ENCODE measurements at places on chromosomes 3 and 15. TPM values are rescaled to one million over a fixed set of nuclear protein-coding genes. Genes with fewer than 3 reads are reported as not detected.

Gene SLC12A8
- 1.5 TPM for polyA plus RNA-seq

Gene CNBP
- polyA plus RNA-seq: 537 TPM

Gene ITGB5
- 13.8 TPM for polyA plus RNA-seq

Gene METTL6
- 14.5 TPM for polyA plus RNA-seq

Gene CLDN16
- not detected for polyA plus RNA-seq

Gene EPHB3
- 25.1 TPM for polyA plus RNA-seq

Gene FRG2C
- not detected for polyA plus RNA-seq

Gene ARL14
- 4.3 TPM for polyA plus RNA-seq

Gene FETUB
- polyA plus RNA-seq: 0.63 TPM

Gene IGSF11
- not detected for polyA plus RNA-seq

Gene HGD
- polyA plus RNA-seq: 10.8 TPM

Gene GABRR3
- not detected for polyA plus RNA-seq

Gene MORC1
- not detected for polyA plus RNA-seq

Gene SPTBN5
- 2.9 TPM for polyA plus RNA-seq

Gene CSPG5
- 0.19 TPM for polyA plus RNA-seq

Gene AP2M1
- 220 TPM for polyA plus RNA-seq

Gene ROPN1
- 0.15 TPM for polyA plus RNA-seq

Gene CELSR3
- polyA plus RNA-seq: 1.00 TPM

Gene LMCD1
- polyA plus RNA-seq: 21.0 TPM

Gene CAMKV
- not detected for polyA plus RNA-seq

Gene PLA2G4E
- not detected for polyA plus RNA-seq

Gene CPEB1
- 2.2 TPM for polyA plus RNA-seq

Gene RBP2
- polyA plus RNA-seq: not detected

GRCh38 chr3:89851974-89852621 is 744.7 kb downstream of the EPHA3 start:
- DNase-seq: peak; percentile 45

GRCh38 chr15:35956056-35956455 is 410.1 kb upstream of the DPH6 start:
- DNase-seq: no peak

- no peak for DNase-seq
Observed at GRCh38 chr15:74368121-74368520, 675 bp upstream of the CYP11A1 start.

DNA sequence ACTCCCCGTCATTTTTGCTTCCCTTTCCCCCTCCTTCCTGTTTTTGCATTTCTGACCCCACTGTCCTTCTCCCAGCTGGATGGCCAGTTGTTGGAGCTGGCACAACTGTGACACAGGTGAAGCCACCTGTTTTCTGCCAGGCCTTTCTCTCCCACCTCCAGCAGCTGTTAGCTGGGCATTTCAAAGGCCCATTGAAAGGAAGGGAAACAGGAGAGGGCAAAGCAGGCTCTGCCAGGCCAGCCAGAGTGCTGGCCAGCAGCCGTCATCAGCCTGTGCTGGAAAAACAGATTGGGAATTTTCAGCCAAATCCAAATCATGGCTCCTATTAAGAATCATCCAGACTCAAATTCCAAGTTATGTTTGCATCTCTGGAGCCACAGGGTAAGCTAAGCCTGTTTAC is 155.2 kb upstream of the C2CD4B start:
- DNase-seq: no peak

DNA sequence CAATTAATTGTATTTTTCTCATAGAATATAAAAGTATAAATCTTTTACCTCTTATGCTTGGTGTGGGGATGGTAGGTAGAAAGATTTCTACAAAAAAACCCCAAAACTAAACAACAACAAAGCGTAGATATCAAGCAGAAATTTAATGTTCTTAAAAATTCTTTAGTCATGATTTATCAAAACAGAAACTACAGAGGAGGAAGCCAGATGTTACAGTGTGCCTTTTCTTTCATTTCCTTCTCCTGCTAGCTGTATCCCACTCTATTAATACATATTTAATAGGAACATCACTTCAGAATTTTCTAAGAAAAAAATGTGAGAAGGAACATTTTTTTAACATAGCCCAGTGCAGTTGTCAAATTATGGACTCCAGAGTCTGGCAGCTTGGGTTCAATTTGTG is 420.6 kb downstream of the TUSC7 start:
- DNase-seq: no peak

DNA sequence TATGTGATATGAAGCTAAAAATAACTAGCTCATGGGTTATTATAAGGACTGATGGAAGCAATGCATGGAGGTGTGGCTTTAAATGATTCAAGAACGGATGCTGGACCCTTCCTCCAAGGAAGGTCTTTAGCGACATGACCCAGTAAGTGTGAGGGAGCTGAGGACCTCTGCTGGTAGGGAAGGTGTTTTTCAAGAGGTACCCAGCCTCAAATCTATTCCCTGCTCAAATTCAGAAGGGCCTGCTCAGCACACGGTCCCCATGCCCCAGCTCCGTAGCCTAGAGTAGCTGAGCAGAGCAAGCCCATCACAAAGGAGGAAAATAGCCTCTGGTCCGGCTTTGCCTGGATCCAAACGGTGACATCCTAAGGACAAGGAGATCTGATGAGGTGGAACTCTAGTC is 266.2 kb upstream of the IGF1R start:
- DNase-seq: no peak

DNA sequence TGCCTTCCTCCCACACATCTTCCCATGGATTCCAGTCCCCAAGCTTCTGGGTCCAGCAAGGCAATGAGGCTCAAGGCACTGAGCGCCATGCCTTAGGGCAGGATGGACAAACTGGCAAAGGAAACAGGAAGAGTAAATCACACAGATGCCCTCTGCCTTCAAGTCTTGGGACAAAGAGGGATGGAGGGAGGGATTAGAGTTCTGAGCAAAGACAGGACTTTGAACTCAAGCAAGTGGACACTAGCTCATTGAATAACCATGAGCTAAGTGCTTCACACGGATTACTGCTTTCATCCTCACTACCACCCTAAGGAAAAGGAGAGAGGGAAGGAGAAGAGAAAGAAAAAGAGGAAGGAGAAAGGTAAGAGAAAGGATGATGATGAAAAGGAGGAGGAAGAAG is 7.6 kb upstream of the THBS1 start:
- no peak for DNase-seq

DNA sequence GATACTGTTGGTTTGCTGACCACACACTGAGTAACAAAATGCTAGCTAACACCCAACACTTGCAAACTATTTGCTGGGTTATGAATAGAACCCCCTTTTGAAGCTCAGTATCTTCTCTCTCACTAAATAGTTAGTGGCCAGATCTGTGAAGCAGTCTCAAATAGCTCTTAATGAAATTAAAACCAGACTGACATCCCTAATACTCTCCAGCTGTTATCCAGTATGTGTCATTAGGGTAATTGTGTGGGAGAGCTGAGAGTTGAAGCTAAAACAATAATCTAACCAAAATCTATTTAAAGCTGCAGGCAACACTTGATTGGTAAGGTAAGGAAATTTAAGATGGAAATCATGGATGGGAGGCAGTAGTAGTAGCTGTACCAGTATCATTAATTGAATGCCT is 110.4 kb upstream of the RORA start:
- no peak for DNase-seq

GRCh38 chr3:185936814-185937688 is 763 bp downstream of the TRA2B start:
- peak; percentile 97 for DNase-seq

GRCh38 chr3:104825116-104825515 is 541.6 kb upstream of the ALCAM start:
- no peak for DNase-seq

GRCh38 chr3:150503402-150504099 is 42.7 kb downstream of the SERP1 start:
- no peak for DNase-seq

DNA sequence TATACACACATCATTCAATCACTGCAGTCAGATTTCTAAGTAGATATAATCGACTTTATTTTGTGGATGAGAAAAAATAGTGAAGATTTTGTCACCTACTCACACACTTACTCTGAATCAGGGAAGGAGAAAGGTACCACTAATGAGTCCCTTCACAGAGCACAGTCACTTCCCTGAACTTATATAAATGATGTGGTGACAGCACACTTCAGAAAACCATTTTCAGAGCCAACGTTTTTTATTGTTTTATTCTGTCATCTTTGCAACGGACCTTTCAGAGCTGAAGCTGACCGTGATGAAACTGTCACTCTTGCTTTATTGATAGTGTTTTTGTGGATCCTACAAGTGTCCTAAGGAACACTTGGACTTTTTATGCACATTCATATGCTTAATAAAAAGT is 956.6 kb downstream of the SQOR start:
- DNase-seq: no peak

- no peak for DNase-seq
Observed at GRCh38 chr3:99287876-99288275, 350.5 kb upstream of the COL8A1 start.

DNA sequence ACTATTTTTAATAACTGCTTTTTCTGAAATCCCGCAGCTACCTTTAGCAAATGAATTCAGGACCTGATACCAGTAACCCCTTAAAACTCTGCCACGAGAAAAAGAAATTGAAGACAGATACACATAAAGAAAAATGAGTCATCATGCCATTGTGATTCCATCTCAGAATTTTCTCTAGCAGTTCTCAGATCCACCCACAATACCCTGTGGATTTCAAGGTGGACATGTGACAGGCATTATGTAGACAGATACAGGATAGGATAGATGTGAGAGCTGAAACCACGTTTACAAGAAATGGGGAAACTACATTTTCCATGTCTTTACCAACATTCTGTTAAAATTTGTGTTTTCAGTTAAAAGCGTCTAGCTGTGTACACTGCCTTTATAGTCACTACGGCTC is 291.9 kb upstream of the NR2F2 start:
- no peak for DNase-seq

- DNase-seq: peak; percentile 40
Observed at GRCh38 chr15:44427756-44428724, 611 bp downstream of the CTDSPL2 start.

DNA sequence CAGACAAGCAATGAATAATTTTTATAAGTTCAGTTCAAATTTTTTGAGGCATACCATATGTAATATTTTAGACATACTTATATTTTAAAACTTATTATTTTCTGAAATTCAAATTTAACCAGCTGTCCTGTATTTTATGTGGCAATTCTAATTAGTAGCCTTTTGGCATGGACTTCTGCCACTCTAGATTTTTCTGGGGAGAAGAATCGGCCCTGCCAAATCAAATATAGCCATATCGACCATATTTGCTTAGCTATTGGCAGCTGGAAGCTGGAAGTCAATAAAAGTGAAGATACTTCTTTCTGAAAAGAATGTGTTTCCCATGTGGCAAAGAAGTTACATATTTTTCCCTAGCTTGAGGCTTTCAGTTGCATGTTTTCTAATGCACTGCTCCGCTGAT is 9.4 kb upstream of the RBMS3 start:
- no peak for DNase-seq

GRCh38 chr3:75781079-75781745 is 4.1 kb downstream of the ZNF717 start:
- DNase-seq: no peak

GRCh38 chr3:72582211-72582878 is 265.9 kb downstream of the SHQ1 start:
- peak; percentile 22 for DNase-seq

DNA sequence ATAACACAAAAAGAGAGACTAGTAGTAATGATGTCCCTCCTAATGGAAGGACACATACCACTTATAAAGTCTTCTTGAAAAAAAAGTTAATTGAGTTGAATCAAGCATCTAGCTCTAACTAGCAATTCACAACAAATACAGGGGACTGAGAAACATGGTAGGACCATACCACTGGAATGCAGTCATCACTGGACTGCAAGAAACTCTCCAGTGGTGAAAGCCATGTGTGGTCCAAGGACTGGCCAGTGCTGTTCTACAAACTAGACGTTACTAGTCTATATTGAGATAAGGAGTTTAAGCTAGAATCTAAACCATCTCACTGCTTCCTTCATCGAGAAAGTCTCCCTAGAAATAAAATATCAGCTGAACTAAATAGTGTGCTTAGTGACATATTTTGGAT is 16.7 kb downstream of the FBN1 start:
- DNase-seq: no peak

- DNase-seq: no peak
Observed at GRCh38 chr15:71151081-71151480, 35.8 kb downstream of the THSD4 start.

DNA sequence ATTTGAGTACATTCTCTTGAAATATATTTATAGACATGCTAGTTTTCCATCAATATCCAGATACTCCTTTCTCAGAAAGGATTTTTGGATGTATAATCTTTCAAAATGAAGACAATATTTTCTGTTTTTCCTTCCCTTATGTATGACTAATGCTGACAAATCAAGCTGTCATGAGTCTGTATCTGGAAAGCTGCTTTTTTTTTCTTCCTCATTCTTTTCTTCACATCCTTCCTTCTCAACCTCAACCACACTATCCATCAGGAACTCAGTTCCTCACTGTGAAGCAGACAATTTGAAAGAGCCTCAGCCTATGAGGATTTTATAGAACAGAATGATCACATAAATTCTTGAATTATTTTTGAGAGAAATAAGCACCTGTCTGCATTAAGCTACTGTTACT is 335.9 kb upstream of the EPHA6 start:
- DNase-seq: no peak

DNA sequence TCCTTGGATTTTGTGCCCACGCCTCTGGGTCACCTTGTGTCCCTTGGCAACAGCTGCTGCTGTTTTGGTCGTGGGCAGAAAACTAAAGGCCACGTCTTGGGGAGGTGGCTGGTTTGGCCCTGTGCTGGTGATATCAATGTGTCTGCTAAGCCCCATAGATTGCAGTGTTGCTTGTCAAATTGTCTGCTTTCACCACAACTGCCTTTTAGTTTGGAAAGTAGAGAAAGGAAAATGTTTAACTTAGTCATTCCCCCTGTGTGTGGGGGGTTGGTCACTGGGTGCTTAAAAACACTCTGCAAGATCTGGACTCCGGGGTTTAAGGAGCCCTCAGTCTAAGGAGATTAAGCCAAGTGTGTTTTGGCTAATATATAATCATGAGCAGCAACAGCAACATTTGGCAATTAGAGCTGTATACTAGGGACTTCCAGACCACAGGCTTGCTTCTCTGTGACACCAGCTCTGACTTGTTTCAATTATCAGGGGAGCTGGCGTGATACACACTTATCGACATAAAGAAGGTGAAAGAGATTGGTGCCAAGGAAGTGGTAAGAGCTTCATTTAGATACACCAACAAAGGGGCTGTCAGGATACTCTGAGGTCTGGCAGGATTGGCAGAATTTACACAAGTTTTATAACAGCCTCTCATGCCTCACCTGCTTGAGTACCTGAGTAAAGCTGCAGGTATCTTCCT is 3.5 kb downstream of the SMAD3 start:
- no peak for DNase-seq
